Right lobe of liver (tissue), 6 donors: ENCODE measurements at places on chromosomes 7 and 10. TPM values are rescaled to one million over a fixed set of nuclear protein-coding genes. Genes with fewer than 3 reads are reported as not detected.

GRCh38 chr7:65238785-65239184 lies 134.9 kb upstream of the ZNF92 start:
- no peak for DNase-seq
- H3K27me3 ChIP-seq = no peaks in the 10 kb centered on the region
- no peak overlapping the region for H3K27ac ChIP-seq
- H3K36me3 ChIP-seq = no peaks in the 10 kb centered on the region

DNA sequence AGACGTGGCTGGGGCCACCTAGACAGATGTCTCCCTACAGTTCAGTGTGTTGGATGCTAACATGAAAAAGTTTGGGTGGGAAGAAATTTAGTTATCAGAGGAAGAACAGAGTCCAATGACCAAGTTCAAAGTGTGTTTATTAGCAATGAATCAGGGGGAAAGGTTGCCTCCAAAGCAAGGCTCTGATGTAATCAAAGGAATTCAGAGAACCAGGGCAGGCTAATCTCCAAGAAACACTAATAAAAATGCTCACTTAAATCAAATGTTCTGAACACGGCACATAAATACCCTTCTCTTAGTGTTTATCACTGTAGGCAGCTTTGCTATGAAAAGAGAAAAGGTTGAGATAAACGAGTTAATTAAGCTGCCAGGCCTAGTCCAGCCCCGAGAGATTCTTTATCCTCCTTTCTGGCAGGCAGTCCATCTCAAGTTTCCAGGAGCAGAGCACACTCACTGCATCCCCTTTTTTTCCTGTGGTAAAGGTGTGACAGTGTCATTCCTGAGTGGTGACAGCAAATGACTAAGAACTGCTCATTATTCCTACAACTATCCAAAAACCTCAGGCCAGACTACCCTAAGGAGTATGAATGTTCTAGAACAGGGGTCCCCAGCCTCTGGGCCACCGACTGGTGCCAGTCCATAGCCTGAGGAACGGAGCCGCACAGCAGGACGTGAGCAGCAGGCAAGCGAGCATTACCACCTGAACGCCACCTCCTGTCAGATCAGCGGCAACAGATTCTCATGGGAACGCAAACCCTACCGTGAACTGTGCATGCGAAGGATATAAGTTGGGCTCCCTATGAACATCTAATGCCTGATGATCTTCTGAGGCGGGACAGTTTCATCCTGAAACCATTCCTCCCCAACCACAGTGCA lies 66.9 kb upstream of the FHIP2A start:
- no peak overlapping the region for H3K4me3 ChIP-seq
- no peaks in the 10 kb centered on the region for H3K27me3 ChIP-seq
- DNase-seq = no peak
- H3K36me3 ChIP-seq = no peaks in the 10 kb centered on the region
- H3K4me1 ChIP-seq = no peaks in the 10 kb centered on the region

DNA sequence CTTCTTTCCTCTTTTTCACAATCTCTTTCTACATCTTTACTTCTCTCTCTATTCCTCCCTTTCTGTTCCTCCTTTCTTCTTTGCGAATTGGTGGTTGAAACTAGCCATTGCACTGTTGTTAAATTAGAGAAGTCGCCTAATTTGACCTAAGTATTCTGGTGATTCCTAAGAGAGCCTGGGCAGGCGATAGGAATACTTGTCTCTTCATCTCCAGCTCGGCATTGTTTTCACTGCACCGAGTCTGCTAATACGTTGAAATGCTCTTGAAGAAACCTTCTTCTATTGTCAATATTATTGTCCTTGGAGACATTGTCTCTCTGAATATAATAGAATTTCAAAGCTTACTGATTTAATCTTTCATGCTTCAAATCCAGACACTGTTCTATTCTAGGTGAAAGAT lies 31.7 kb downstream of the KCND2 start:
- no peaks in the 10 kb centered on the region for H3K27me3 ChIP-seq
- DNase-seq = no peak

- no peaks in the 10 kb centered on the region for H3K4me1 ChIP-seq
- no peaks in the 10 kb centered on the region for H3K36me3 ChIP-seq
- H3K27me3 ChIP-seq = no peaks in the 10 kb centered on the region
- DNase-seq = no peak
- no peak overlapping the region for H3K4me3 ChIP-seq
These were observed 55.5 kb downstream of the VWA2 start for GRCh38 chr10:114294549-114294948.

DNA sequence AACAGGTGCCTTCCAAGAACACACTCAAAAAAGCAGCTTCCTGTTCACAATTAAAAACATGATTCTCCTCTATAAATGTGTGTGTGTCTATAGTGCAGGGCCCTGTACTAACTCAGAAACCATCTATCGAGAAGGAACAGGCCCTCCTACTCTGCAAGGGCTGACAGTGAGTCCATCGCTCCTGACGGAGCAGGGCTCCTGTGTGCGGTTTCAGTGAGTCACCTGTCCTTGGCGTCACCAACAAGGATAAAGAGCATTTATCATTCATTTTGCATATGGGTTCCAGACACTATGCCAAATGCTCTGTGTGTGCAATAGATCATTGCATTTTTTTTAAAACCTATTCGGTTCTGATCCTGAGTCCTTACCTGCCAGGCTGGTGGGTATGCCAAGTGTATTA lies 63.7 kb downstream of the TACC2 start:
- no peaks in the 10 kb centered on the region for H3K27me3 ChIP-seq
- H3K27ac ChIP-seq = no peak overlapping the region
- no peaks in the 10 kb centered on the region for H3K36me3 ChIP-seq
- H3K4me3 ChIP-seq = no peak overlapping the region

GPER1 gene
- total RNA-seq = 11.2 TPM

MBL2 gene
- 112 TPM for total RNA-seq

CLDN12 gene
- total RNA-seq = 33.5 TPM
